Thoracic aorta (tissue), 2 donors: ENCODE measurements at places on chromosomes 1 and 21. TPM values are rescaled to one million over a fixed set of nuclear protein-coding genes. Genes with fewer than 3 reads are reported as not detected.
A peak's percentile ranks its signal among the peaks of the same experiment; 100 is the strongest.

The AUNIP gene
- not detected for total RNA-seq

The LDLRAD1 gene
- not detected for total RNA-seq

The AMY1C gene
- not detected for total RNA-seq

The PGLYRP3 gene
- not detected for total RNA-seq

The SLC30A10 gene
- total RNA-seq = not detected

The PTPN7 gene
- 6.1 TPM for total RNA-seq

DNA sequence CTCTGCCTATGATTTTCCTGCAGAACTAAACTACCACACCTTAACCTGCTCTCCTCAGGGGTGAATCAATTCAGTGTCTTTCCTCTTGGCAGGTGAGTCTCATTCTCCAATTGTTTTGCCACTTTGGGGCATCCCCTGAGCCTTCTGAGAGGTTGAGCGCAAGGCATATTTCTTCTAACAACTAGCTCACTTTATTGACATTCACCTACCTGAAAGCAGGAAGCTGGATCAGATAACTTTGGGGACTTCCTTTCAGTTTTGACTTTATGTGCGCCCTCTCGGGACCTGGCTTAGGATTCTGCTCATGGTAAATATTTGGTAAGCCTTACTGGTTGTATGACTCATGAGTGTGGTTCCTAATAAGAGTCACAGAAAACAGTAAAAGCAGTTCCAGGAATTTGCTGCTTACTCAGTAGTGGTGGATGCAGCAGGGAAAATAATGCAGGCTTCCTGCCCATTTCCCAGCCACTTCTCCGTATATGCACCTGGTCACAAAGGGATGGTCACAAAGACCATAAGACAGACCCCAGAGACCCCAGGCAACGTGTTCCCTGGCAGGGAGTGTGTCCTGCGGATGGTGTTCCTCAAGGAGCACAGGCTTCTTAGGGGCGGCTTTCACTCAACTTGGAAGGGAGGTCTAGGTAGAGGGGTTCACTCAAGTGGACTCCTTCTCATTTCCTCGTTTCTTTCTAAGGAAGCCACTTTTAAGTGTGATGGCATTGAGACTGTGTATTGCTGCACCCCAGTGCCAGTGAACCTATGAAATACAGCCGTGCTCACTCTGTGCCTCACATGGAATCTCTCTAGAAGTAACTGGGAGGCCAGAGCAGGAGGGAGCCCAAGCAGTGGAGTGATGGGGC is 22.0 kb upstream of the BATF3 start:
- H3K36me3 ChIP-seq = no peaks in the 10 kb centered on the region
- H3K27me3 ChIP-seq = no peaks in the 10 kb centered on the region
- H3K4me3 ChIP-seq = no peak overlapping the region
- H3K27ac ChIP-seq = no peak overlapping the region
- no peak for DNase-seq

DNA sequence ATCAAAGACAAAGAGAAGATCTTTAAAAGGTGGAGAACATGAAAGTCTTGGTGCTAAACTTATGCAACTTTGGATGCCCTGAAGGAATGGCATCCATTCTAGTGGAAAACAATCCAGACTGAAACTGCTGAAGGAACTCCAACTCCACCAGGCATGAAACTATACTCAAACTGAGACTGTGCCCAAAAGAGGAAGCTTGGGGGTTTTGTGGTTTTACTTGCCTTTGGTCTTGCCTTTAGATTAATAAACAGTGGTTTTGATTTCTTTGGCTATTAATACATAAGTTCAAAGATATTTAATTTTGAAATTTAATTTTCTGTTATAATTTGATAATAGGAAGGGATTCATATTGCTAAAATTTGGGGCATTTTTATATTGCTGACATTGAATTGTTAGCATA is 17.4 kb upstream of the SLC30A10 start:
- no peak overlapping the region for H3K27ac ChIP-seq
- no peaks in the 10 kb centered on the region for H3K4me1 ChIP-seq
- no peak for DNase-seq
- H3K27me3 ChIP-seq = no peaks in the 10 kb centered on the region
- H3K4me3 ChIP-seq = no peak overlapping the region
- H3K36me3 ChIP-seq = no peaks in the 10 kb centered on the region

- H3K27me3 ChIP-seq = no peaks in the 10 kb centered on the region
- H3K4me1 ChIP-seq = peaks cover 8% of the 10 kb centered on the region
- DNase-seq = no peak
- H3K4me3 ChIP-seq = no peak overlapping the region
These were observed 272.6 kb upstream of the FMN2 start for GRCh38 chr1:239819096-239819495.

DNA sequence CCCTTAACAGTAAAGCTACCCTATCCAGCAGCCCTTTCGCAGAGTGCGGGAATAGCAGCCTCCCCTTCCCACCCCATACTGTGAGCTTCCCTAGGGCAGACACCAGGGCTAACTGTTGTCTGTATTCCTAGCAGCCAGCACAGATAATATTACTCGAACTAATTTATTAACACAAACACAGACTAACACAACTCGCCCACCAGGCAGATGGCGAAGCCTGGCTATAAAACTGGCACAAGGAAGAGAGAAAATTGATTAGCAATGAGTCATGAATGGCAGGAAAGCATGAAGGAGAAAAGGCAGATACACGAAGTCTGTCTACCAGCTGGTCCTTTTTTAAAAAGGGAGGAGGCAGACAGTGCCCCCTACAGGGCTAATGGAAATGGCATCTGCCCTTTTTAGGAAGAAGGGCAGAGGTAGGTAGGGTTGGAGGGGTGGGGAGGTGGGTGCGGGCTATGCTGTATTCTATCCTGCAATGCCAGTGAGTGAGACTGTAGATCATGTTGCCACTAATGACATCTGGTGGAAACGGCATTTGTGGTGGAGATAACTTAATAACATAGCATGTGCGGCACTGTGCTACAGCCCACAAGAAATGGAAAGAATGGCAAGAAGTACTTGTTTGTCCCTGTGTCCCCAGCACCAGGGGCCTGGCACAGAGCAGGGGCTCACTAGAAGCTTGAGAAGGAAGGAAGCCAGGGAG is 30.6 kb upstream of the CTPS1 start:
- H3K4me3 ChIP-seq = peak overlapping the region; percentile 41
- no peaks in the 10 kb centered on the region for H3K27me3 ChIP-seq
- DNase-seq = no peak
- peak overlapping the region; percentile 88 for H3K27ac ChIP-seq
- peaks cover 32% of the 10 kb centered on the region for H3K4me1 ChIP-seq
- no peaks in the 10 kb centered on the region for H3K36me3 ChIP-seq

DNA sequence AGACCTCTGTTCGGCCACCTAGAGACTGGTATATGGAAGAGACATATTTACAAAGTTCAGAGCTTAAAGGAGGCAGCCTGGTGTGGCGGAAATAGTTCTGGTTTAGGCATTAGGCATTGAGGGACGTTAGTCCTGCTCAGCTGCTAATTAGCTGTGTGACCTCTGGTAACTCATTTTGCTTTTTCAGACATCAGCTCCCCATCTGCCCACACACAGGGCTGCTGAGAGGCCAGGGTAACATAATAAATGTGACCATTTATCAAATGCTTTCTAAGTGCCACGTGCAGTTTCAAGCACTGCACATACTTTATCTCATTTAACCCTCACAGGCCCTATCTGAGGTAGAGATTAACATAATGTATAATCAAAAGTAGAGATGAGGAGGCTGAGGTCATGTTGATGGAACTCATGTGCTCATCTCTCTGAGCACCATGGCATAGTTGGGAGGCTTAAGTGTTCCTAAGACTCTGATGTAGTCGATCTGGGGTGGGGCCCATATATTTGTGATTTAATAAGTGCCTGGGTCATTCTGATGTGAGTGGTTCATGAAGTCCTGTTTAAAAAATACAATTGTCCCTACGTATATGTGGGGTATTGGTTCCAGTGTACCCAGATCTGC is 267.2 kb upstream of the PLXNA2 start:
- no peak overlapping the region for H3K27ac ChIP-seq
- H3K36me3 ChIP-seq = no peaks in the 10 kb centered on the region
- H3K4me1 ChIP-seq = no peaks in the 10 kb centered on the region
- DNase-seq = no peak
- H3K27me3 ChIP-seq = no peaks in the 10 kb centered on the region

GRCh38 chr1:108152782-108153222 is 47.3 kb downstream of the SLC25A24 start:
- peaks cover 19% of the 10 kb centered on the region for H3K36me3 ChIP-seq
- DNase-seq = no peak
- no peaks in the 10 kb centered on the region for H3K27me3 ChIP-seq
- no peak overlapping the region for H3K27ac ChIP-seq
- no peaks in the 10 kb centered on the region for H3K4me1 ChIP-seq

DNA sequence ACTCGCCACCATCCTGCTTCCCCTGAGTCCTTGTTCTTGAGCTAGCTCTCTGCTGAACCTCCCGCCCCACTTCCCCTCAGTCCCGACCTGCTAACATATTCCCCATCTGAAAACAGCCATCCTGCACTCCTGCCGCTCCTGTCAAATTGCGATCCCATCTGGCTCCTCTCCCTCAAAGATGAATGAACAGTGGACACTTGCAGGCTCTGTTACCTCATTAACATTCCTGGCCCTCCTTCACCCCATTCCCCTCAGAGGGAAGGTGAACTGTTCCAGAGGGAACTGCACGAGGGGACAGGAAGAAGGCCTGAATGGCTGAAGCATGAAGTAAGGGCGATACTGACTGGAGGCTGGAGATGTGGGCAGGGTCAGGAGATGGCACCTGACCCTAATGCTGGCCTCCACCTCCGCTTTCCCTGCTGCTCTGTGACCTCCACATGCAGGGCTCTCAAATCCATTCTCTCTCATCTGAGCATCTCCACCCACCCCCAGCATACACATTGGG is 7.4 kb upstream of the CELSR2 start:
- DNase-seq = no peak
- H3K27me3 ChIP-seq = no peaks in the 10 kb centered on the region
- H3K4me1 ChIP-seq = peaks cover 31% of the 10 kb centered on the region
- H3K4me3 ChIP-seq = no peak overlapping the region
- H3K27ac ChIP-seq = no peak overlapping the region
- peaks cover 23% of the 10 kb centered on the region for H3K36me3 ChIP-seq

GRCh38 chr1:64223329-64224151 is 20.1 kb downstream of the UBE2U start:
- H3K4me3 ChIP-seq = no peak overlapping the region
- no peak overlapping the region for H3K27ac ChIP-seq
- DNase-seq = no peak
- H3K4me1 ChIP-seq = no peaks in the 10 kb centered on the region
- H3K27me3 ChIP-seq = no peaks in the 10 kb centered on the region

- no peak overlapping the region for H3K27ac ChIP-seq
- no peaks in the 10 kb centered on the region for H3K27me3 ChIP-seq
- no peaks in the 10 kb centered on the region for H3K36me3 ChIP-seq
- DNase-seq = no peak
These were observed 259.5 kb upstream of the CHRM3 start for GRCh38 chr1:239126884-239127283.

GRCh38 chr1:167587872-167588271 is 34.3 kb upstream of the CREG1 start:
- no peaks in the 10 kb centered on the region for H3K27me3 ChIP-seq
- no peak for DNase-seq
- no peak overlapping the region for H3K4me3 ChIP-seq
- no peaks in the 10 kb centered on the region for H3K4me1 ChIP-seq
- H3K36me3 ChIP-seq = no peaks in the 10 kb centered on the region
- H3K27ac ChIP-seq = no peak overlapping the region

DNA sequence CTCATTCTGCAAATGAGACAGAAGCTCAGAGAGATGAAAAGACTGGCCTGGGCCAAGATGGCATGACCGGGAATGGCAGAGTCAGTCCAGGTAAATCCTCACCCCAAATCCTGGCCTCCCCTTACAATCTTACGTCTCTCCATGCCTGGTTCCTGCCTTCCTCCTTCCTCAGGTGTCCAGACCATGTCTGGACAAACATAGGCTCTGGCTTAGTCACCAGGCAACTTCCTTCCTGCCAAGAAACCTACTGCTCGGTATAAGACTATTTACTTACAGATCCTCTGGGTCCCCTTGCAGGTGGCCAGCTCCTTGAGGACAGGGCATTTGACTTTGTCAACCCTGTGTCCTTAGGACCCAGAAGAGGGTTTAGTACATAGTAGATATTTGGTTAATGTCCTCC is 69.4 kb upstream of the ROR1 start:
- H3K4me3 ChIP-seq = no peak overlapping the region
- H3K36me3 ChIP-seq = no peaks in the 10 kb centered on the region
- peaks cover 43% of the 10 kb centered on the region for H3K4me1 ChIP-seq
- H3K27ac ChIP-seq = peak overlapping the region; percentile 11
- DNase-seq = no peak
- H3K27me3 ChIP-seq = no peaks in the 10 kb centered on the region

GRCh38 chr1:35881850-35882273 is 1.1 kb upstream of the AGO1 start:
- no peak for DNase-seq
- H3K4me3 ChIP-seq = no peak overlapping the region
- H3K27me3 ChIP-seq = no peaks in the 10 kb centered on the region
- H3K36me3 ChIP-seq = no peaks in the 10 kb centered on the region
- H3K27ac ChIP-seq = no peak overlapping the region
- H3K4me1 ChIP-seq = peaks cover 14% of the 10 kb centered on the region

DNA sequence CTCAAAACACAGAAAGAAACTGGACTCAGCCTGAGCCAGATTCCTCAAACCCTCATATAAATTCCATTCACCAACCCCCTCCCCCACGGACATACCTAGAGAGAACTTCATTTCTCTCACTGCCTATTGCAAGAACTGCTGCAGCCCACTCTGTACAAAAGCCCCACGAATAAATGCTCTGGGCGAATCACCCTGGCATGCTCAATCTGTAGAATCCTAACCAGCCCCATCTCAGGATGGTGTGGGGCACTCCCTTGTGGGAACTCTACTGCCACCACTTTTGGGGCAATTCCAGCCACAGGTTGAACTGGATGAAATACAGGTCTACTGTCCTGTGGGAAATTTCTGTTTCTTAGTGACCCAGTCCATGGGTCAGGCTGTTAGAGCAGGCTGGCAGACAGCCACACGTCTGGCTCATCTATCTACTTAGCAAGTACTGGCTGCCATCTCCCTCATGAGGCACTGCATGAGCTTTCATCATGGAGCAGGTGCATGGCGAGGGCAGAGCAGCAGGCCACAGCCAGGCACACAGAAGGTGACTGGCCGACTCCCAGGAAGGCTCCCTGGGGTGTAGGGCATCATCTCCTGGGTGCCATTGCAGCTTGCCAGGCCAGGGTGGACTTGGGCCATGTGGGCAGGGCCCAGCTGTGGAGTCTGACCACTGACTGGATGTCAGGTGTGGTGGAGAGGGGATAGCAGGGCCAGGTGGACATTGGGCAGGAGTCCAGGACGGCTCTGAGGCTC is 1.6 kb upstream of the C1orf35 start:
- H3K36me3 ChIP-seq = peaks cover 16% of the 10 kb centered on the region
- peaks cover 41% of the 10 kb centered on the region for H3K4me1 ChIP-seq
- H3K4me3 ChIP-seq = no peak overlapping the region
- H3K27ac ChIP-seq = no peak overlapping the region
- DNase-seq = no peak
- H3K27me3 ChIP-seq = no peaks in the 10 kb centered on the region

DNA sequence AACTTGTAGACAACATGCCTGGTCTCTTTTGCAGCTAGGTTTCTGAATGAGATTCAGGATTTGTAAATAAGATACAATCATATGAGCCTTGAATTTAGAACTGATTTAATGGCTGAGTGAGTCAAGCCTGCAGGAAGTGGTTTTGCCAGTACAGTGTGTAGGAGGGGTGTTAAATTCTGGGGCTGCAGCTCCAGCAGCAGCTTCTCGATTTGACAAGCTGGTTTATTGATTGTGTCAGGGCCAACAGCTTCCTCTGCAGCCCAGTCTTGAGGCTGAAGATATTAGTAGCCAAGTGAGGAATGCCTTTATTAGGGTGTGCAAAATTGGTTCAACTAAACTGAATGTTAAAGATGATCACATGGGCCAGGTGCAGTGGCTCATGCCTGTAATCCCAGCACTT is 11.5 kb upstream of the PLA2G5 start:
- no peak for DNase-seq
- no peaks in the 10 kb centered on the region for H3K27me3 ChIP-seq
- no peaks in the 10 kb centered on the region for H3K36me3 ChIP-seq
